IMR-90 (cell line): ENCODE measurements at places on chromosomes 6 and 20. TPM values are rescaled to one million over a fixed set of nuclear protein-coding genes. Genes with fewer than 3 reads are reported as not detected.

Gene POPDC3
- 25.8 and 29.4 TPM in 2 replicates for total RNA-seq

Gene AARS2
- 10.4 and 10.8 TPM in 2 replicates for total RNA-seq

- no peak for DNase-seq
Measured at GRCh38 chr6:93088621-93089501, 330.5 kb downstream of the EPHA7 start.

- peak; percentile 12 for DNase-seq
Measured at GRCh38 chr6:109339906-109340678, 42.2 kb downstream of the CD164 start.

Gene BPIFB1
- not detected in 2 replicates for total RNA-seq

DNA sequence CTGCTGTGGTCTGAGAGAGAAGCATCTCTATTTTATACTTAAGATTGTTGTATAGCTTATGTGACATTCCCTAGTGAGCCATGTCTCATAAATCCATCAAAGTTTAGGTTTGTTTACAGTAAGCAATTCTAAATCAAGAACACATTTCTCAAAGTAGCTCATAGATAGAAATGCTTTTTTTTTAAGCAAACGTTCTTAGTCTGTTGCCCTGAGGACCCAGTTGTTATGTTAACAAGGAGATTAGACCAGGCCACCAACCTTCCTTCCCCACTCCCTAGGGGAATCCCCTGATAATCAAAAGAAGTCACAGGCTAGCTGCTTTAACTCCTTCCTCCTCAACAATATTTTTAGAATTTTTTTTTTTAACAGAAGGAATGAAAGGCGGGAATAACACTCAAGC, 169.0 kb downstream of the FUT9 start:
- DNase-seq, result no peak

DNA sequence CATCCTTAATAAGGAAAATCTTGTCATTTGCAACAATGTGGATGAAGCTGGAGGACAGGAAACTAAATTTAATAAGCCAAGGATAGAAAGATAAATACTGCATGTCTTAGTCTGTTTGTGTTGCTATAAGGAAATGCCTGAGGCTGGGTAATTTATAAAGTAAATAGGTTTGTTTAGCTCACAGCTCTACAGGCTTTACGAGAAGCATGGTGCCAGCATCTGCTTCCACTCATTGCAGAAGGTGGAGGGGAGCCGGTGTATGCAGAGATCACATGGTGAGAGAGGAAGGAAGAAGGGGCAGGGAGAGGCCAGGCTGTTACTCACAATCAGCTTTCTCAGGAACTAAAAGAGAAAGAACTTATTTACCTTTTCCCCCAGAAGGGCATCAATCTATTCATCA, 118.9 kb upstream of the SMLR1 start:
- DNase-seq, result peak; percentile 50

Gene RHAG
- not detected in 2 replicates for total RNA-seq

Gene CD40
- 0.28 and 0.36 TPM in 2 replicates for total RNA-seq

Gene SLC26A8
- total RNA-seq, result not detected in 2 replicates

GRCh38 chr6:35425284-35425683, 26.9 kb upstream of the FANCE start:
- DNase-seq, result peak; percentile 96

Gene EYS
- under 0.01 TPM in 2 replicates for total RNA-seq

Gene ANGPT4
- total RNA-seq, result not detected in 2 replicates

DNA sequence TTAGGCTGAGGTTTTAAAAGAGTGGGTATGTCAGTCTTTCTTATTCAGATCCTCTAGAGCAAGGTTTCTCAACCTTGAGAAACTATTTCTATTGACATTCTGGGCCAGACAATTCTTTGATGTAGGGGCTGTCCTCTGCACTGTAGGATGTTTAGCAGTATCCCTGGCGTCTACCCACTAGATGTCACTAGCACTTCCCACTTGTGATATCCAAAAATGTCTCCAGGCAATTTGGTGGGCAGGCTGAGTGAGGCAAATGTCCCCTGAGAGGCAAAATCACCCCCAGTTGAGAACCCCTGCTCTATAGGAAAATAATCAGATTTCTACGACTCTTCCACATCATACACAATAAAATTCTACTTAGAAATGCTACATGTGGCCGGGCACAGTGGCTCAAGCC, 7.7 kb upstream of the ZKSCAN8 start:
- peak; percentile 52 for DNase-seq

- no peak for DNase-seq
Measured at GRCh38 chr20:54716174-54716747, 240.9 kb downstream of the DOK5 start.

DNA sequence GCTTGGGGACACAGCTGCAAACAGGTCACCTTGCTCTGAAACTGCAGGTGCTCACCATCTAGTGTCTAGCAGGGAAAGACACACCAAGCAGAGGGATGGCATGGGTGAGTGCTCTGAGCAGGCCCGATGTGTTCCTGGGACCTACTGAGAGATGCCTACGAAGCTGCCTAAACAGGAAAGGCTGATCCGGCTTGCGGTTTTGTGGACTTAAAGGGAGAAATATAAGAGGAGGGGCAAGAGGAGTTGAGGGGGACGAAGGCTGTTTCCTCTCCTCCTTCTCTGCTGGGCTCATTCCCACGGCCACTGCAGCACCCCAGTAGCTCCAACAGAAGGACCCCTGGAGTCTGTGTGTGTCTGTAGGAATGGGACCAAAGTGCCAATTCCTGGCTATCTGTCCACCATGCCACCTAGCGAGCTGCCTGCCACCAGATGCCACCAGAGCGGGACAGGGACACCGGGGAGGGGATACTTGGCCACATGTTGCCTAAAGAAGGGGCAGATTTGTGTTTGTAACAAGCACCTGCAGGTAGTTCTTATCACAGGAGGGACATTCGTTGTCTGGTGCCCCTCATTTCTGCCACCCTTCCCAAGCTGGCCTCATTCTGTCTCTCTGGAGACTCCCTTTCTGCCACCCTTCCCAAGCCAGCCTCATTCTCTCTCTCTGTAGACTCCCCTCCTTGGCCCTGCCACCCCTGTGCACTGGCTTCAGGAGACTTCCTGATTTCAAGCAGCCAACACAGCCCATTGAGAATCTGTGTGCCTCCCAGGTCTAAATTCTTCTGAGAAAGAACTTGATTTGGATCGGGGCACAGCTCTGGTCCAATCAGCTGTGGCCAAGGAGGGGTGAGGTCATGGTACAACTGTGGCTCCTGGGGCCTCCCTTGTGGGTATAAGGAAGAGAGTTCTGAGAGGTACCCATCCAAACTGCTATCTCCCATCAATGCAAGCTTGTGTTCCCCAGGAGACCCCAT, 221.8 kb downstream of the ANKRD60 start:
- DNase-seq, result no peak

Gene PLN
- total RNA-seq, result under 0.01 TPM in 2 replicates

GRCh38 chr20:33648396-33649004, 13.6 kb upstream of the C20orf144 start:
- DNase-seq, result no peak

Gene PPIL6
- 0.18 and 1.4 TPM in 2 replicates for total RNA-seq

Gene KATNA1
- total RNA-seq, result 24.6 and 33.3 TPM in 2 replicates

DNA sequence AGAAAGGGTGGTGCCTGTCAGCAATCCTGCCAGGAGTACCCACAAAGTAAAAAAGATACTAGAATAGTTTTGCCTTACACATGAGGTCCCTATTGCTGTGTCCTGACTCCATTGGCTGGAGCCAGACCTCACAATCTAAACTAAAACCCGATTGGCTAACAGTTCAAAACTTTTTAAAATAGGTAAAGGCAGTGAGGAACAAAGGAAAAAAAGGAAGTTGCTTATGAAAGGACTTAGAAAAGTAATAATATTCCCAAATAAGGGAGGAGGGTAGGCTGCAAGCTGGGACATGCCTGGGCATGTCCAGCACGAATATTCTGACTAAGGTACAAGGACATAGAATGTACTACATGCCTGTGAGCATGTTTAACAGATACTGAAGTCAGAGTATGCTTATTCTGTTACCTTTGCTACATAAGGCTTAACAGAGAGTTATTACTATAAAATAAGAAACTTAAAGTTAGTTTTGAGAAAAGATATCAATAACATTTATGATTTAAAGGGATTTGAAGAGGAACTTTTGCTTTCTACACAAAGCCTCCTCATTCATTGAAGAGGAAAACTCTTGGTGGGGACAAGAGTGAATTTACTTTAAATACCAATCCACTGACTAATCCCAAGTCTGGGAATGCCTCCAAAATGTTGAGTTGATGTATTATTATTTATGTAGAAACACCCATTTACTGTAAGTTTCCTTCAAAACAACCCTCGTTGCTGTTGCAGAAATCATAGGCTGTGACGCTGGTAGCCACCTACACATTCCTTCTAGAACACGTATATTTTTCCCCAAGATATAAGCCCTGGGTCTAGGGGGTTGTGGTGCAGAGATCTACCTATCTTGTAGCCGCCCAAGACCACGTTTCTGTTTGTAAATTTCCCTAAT, 8.2 kb upstream of the MTHFD1L start:
- DNase-seq, result peak; percentile 100

DNA sequence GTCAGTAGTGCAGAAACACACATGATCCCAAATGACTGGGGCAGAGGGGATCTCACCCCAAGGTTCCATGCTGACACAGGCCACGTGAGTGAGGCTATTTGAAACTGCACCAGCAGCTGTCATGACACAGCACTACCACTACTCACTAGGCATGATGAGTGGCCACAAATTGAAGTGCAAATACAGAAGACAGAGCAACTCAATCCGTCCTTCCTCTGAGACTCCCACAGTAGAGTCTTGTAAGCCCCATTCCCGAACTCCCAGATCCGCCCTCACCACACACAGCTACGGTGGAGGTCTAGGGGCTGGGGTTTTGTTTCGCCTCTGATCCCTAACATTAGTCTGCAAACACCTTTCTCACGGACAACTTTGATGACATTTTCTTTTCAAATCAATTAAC, 113.3 kb upstream of the NUP153 start:
- DNase-seq, result peak; percentile 15

DNA sequence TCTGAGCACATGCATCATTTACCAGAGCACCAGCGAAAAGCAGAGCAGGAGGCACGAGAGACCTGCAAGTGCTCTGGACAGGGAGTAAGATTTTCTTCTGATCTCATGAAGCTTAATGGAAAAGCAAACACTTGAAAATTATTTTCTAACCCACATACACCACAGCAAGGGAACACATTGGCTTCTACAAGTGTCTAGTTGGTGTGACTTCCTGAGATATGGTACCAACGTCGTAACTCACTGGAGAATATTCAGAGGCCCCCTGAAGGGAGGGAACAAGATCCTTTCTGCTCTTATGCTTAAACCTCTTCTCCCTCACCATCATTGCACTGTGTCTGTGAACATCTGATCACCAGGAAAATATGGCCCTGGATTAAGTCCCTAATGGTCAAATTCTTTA, 48.6 kb downstream of the PSMB1 start:
- no peak for DNase-seq

- DNase-seq, result no peak
Measured at GRCh38 chr6:163637524-163637923, 223.0 kb downstream of the QKI start.

GRCh38 chr20:47816487-47817451, 31.5 kb upstream of the SULF2 start:
- no peak for DNase-seq

Gene NTSR1
- 0.54 and 0.56 TPM in 2 replicates for total RNA-seq

- DNase-seq, result no peak
Measured at GRCh38 chr6:134323698-134324097, 5.8 kb upstream of the SGK1 start.

GRCh38 chr6:90347411-90347851, 50.8 kb upstream of the BACH2 start:
- DNase-seq, result no peak

Gene GJA10
- total RNA-seq, result not detected in 2 replicates

Gene BRPF3
- 8.3 and 10.2 TPM in 2 replicates for total RNA-seq

DNA sequence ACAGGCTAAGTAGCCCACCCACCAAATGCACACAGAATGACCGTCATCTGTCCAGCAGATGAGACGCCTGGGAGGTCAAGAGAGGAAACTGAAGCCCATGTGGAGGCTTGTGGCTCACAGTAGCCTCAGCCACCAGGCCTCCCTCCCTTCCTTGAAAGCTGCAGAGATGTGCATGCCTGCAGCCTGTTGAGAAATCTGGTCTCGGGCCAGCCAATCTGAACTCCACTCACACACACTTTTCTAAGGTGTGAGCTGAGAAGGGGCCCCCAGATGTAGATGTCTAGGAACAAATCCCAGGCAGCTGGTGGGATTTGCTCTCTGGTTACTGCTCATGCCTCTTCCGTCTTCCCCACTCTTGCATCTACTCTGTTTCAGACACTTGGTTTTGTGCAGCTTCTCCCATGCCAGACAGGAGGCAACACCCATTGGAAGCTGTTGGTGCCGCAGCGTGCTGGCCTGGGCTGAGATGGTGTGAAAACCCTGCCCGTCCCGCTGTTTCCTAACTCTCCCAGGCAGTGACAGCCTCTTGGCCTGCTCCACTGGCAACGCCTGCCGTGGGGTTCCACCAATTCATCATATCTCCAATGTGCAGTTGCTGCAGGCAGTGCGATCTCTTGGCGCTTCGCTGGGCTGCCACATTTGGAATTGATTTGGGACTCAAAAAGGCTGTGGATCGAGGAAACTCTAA, 24.1 kb upstream of the PAX1 start:
- DNase-seq, result no peak

Gene CCM2L
- total RNA-seq, result not detected in 2 replicates

Gene ENPP1
- 38.9 and 39.4 TPM in 2 replicates for total RNA-seq

DNA sequence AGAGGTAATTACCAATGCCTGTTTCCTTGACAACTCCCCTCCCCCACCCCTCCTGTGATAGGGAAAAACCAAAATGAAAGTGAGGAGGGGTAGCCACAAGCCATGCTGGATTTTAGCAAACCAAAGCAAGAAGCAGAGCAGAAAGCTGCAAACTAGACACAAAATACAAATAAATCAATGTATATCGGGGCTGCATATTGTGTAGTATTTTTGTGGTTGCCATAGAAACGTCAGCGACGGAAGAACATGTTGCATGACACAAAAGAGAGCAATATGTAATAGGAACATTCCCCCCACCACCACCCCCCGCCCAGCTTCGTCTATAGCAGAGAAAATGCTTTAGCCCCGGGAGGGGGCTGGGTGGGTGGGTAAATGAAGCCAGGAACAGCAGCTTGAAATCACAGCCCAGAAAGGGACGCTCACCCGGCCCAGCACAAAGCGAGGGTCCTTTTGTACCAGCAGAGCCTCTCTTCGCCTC, 548 bp downstream of the AGPAT4 start:
- DNase-seq, result peak; percentile 48

GRCh38 chr20:20216941-20217340, 151.0 kb upstream of the INSM1 start:
- DNase-seq, result no peak

DNA sequence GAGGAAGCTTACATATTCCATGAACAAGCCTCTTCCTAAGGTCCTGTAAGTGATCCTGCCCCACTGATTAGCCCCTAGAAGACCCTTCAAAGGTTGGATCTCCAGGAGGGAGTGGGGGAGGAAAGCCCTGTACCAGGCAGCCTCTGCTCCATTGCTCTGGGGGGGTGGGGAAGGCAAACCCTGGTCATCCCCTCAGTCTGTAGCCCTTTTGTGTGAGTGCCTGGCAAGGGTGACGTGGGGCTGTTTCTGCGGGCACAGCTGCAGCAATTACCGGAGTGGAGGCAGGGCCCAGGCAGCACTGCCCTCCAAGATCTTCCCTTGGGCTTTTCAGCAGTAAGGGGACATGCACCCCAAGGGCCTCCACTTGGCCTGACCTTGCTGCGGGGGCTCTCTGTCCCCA, at the start of gene MOG:
MOG (plus strand) TSS at position 295 of the 400 bp plus-strand sequence. CDS start 118 bp downstream, outside the sequence.
- DNase-seq, result no peak

- DNase-seq, result no peak
Measured at GRCh38 chr6:22363166-22363713, 66.4 kb upstream of the PRL start.
